ENCODE measurements at places on chromosomes 12 and 14. TPM values are rescaled to one million over a fixed set of nuclear protein-coding genes. Genes with fewer than 3 reads are reported as not detected.

USP5 gene
- total RNA-seq = 62.9 TPM

MORN3 gene
- total RNA-seq = not detected

SLC7A8 gene
- total RNA-seq = 61.2 TPM

CLIP1 gene
- 25.8 TPM for total RNA-seq

NEUROD4 gene
- total RNA-seq = not detected

DAO gene
- total RNA-seq = not detected

NPAS3 gene
- total RNA-seq = not detected

KITLG gene
- total RNA-seq = 11.6 TPM
